ENCODE measurements at places on chromosomes 4 and X.

DNA sequence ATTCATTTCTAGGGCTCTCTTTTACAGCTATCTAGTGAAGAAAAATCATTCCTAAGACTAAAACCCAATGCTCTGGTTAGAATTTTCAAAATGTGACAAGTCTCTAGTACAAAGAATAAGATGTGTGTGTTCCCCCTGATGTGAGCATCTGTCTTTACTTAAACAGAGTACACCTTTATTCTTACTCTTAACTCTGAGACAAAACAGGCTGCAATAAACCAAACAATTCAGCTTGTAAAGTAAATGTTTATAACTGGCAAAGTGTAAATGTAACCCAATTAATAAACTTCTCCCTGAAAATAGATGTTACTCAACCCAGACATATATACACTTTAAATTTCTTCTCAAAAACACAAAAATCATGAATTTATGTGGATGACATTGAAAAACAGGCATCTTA is 51.6 kb downstream of the PTCHD1 start:
- no peak for DNase-seq

DNA sequence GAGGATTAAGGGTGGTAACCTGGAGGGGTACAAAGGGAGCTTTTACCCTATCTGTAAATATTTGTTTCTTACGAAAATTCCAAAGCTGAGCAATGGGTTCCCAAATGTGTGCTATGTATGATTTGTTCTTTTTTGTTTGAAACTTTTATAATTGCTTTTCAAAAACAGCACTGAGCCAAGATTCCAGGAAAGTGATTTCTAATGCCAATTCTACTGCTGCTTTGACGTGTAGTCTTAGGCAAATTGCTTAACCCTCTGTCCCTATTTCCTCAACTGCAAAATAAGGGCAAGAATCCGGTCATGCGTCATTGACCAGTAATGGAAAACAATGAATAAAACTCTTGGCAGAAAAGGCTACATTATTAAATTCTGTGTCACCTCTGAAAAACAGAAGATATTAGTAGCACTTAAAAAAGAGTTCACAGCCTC is 454.7 kb downstream of the IL15 start:
- no peak for DNase-seq

GRCh38 chr4:39125600-39125985 is 56.7 kb upstream of the WDR19 start:
- DNase-seq = no peak

DNA sequence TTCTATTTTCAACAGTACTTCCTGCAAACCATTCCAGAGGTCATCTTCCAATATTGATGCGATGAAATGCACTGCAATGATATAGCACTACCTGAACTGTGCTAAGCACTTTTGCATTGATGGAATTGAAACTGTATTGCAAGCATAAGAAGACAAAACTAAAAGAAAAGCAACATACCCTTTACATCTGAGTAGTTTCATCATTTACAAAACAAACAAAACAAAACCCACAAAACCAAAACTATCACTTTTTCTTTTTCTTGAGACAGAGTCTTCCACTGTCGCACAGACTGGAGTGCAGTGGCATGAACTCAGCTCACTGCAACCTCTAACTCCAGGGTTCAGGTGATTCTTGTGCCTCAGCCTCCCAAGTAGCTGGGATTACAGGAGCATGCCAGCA is 120.1 kb upstream of the NAP1L5 start:
- no peak for DNase-seq

GRCh38 chr4:38871593-38871992 is 4.0 kb downstream of the FAM114A1 start:
- DNase-seq = no peak

DNA sequence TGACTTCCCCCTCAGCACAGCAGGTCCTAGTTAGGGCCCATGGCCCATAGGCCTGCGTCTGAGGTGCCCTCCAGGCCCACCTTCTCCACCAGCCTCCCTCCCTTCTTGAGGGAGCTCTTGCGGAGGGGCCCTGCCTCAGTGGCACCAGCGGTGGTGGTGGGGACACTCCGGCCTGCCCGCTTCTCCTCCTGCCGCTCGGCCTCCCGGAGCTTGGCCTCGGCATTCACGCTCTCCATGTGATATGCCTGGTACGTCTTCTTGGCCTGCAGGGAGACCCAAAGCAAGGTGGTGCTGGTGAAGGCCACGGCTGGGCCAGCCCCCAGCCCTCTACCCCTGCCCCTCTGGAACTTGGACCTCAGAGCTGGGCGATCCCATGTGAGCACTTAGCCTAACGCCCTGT is 5.5 kb downstream of the ARHGAP4 start:
- DNase-seq = no peak

GRCh38 chr4:48329193-48329592 is 12.1 kb upstream of the SLAIN2 start:
- no peak for DNase-seq

DNA sequence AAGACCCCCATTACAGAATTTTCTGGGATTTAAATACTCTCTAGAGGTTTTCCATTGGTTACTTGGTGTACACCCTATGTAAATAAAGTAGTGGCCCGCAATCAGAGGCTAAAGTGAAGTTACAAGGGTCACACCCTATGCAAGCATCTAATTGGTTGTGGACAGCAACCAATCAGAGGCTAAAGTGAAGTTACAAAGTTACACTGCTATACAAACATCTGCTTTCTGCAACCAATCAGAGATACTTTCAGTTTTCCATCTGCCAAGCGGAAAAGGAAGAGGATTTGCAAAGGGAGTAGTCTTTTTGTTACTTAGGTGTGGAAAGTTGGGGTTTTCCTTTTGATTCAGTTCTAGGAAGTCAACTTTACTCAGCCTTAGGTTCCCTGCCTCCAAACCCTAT is 2.0 kb upstream of the ATRX start:
- DNase-seq = no peak
